Body of pancreas (tissue), 4 donors: ENCODE measurements at places on chromosomes 5 and 9.

- DNase-seq = no peak
Observed at GRCh38 chr9:37582548-37583157, 6.5 kb upstream of the FBXO10 start.

GRCh38 chr9:110744715-110745384, 76.3 kb downstream of the MUSK start:
- no peak for DNase-seq

DNA sequence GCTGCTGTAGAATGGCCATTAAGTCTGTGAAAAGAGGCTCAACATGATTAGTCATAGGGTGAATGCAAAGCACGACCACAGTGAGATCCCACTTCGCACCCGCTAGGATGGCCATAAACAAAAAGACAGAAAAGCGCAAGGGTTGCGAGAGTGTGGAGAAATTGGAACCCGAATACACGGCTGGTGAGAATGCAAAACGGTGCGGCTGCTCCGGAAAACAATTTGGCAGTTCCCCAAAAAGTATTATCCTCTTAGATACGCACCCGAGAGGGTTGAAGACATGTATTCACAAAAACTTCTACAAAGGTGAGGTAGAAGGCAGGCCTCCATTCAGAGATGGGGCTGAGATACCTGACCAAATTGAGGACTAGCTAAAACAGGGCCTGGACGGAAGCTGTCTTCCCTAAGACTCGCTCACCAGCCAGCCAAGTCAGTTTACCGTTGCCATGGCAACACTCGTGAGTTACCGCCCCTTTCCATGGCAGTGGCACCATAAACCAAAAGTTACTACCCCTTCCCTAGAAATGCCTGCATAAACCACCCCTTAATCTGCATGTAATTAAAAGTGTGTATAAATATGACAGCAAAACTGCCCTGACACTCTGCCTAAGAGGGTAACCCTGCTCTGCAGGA, 726 bp upstream of the PSMB7 start:
- no peak for DNase-seq

- no peak for DNase-seq
Observed at GRCh38 chr5:163963881-163964280, 458.5 kb downstream of the MAT2B start.

- DNase-seq = no peak
Observed at GRCh38 chr9:77827104-77827784, 179.1 kb upstream of the GNA14 start.

DNA sequence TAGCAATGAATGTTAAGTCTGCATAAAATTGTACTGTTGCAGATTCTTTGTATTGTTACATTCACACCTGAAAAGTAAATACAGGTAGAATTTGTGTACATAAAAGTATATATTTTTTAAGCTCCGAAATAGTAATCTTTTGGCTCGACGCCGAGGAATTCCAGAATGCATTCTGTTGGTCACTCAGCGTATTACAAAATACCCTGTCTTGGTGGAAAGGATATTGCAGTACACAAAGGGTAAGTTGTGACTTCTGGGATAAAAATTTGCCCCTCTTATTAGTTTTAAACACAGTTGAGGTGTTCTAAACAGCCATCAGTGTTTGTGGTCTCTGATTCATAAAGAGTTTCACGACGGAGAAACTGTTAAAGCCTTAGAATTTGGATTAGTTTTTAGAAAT, 257.6 kb downstream of the ARHGEF28 start:
- DNase-seq = no peak

DNA sequence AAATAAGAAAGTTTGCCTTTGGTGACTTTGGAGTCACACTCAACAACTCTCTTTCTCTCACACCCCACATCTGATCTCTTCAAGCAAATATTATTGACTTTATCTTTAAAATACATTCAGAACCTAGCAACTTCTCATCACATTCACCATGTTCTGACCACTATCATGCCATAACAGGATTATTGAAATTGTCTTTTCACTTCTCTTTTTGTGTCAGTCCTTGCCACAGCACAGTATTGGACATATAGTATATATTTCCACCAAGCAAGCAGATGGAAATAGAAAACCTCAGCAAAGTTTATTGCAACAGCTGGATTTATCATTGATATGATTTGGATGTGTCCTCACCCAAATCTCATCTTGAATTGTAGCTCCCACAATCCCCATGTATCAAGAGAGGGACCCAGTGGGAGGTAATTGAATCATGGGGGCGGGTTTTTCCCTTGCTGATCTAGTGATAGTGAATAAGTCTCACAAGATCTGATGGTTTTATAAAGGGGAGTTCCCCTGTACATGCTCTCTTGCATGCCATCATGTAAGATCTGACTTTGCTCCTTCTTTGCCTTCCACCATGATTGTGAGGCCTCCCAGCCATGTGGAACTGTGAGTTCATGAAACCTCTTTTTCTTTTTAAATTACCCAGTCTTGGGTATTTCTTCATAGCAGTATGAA, 26.9 kb upstream of the ITGA1 start:
- no peak for DNase-seq

DNA sequence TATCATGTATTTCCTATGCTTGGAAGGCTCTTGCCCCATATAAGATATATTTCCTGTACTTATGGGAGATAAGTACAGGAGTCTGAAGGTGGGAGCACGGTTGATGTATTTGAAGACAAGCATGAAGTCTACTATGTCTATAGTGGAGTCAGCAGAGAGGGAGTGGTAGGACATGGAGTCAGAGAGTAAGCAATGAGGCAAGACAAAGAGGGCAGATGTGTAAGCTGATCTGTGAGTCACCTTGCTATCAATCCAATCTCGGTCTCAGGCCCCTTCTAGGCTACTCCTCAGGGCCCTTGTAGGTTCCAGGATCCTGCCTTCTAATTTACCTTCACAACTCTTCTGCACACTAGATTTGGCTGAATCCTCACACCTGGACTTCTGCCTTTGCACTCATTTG, 105.5 kb downstream of the MACIR start:
- no peak for DNase-seq

DNA sequence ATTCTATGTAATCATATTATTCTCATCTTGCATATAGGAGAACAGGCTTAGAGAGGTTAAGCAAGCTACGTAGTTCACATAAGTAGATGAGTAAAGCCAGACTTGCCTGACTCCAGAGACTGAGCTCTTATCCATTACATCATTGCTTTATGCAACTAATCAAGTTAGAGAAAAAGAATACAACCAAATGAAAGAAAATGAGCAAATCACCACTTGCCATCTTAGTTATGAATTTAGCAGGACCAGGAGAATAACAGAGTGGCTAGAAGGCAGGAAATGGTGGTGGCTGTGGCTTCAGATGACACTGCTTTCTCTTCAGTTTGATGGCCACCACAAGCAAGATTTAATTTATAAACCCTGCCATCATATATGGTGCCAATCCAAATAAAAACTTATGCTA, 26.6 kb downstream of the POC5 start:
- no peak for DNase-seq
